ENCODE measurements at places on chromosomes 7 and 10. TPM values are rescaled to one million over a fixed set of nuclear protein-coding genes. Genes with fewer than 3 reads are reported as not detected.

GRCh38 chr10:62373995-62374861 lies at the start of gene ZNF365:
TSS of gene ZNF365 (plus strand) at chr10:62374369. CDS start at chr10:62376194, 1,825 bp downstream.
- no peaks in the 10 kb centered on the region for H3K4me1 ChIP-seq
- H3K36me3 ChIP-seq = no peaks in the 10 kb centered on the region
- H3K27me3 ChIP-seq = peaks cover under 1% of the 10 kb centered on the region
- peak within 1 kb of the TSS; percentile 49 for H3K4me3 ChIP-seq
- peak; percentile 47 for DNase-seq

- no peaks in the 10 kb centered on the region for H3K4me1 ChIP-seq
- H3K36me3 ChIP-seq = no peaks in the 10 kb centered on the region
- H3K27ac ChIP-seq = no peak overlapping the region
- no peak overlapping the region for H3K4me3 ChIP-seq
- H3K27me3 ChIP-seq = no peaks in the 10 kb centered on the region
Observed at GRCh38 chr7:7173956-7174632, 8.2 kb upstream of the C1GALT1 start.

- H3K27ac ChIP-seq = no peak overlapping the region
- H3K4me1 ChIP-seq = no peaks in the 10 kb centered on the region
- DNase-seq = no peak
- no peak overlapping the region for H3K4me3 ChIP-seq
- no peaks in the 10 kb centered on the region for H3K27me3 ChIP-seq
- H3K36me3 ChIP-seq = no peaks in the 10 kb centered on the region
Observed at GRCh38 chr7:108592646-108593201, 23.1 kb downstream of the DNAJB9 start.

DNA sequence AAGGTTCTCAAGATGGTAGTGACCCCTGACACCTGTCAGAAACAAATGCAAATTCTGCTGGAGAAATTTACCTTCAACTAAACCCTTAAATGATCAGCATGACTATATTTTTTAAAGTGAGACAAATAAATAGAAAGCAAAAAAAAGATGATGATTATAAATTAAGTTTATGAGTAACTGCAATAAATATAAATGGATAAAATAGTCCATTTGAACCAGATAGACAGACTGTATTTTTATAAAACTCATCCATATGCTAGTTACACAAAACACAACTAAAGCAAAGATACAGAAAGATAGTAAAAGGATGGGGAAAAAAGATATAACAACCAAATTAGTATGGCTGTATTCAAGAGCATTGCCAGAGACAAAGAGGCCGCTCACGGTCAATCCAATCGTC lies 5.9 kb downstream of the TMEM176A start:
- H3K36me3 ChIP-seq = peaks cover 3% of the 10 kb centered on the region
- no peak for DNase-seq
- H3K27me3 ChIP-seq = peaks cover 11% of the 10 kb centered on the region
- H3K4me3 ChIP-seq = no peak overlapping the region
- no peak overlapping the region for H3K27ac ChIP-seq

DNA sequence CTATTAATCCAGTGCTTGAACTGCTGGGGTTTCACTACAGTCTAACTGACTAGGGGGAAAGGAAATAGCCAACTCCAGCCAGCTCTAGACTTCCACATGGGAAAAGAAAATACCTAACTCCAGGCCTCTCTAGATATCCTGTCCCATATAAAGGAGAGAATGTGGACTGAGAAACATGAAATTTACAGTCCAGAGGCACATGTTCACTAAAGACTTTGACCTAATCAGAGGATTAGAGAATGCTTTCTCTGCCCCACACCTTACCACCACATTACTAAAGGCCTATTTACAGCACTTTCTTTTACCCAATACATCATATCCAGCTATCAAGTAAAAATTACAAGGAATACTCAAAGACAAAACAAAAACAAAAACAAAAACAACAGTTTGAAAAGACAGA lies 164.2 kb downstream of the PCLO start:
- no peak for DNase-seq
- no peak overlapping the region for H3K4me3 ChIP-seq
- H3K4me1 ChIP-seq = no peaks in the 10 kb centered on the region
- no peaks in the 10 kb centered on the region for H3K27me3 ChIP-seq

DNA sequence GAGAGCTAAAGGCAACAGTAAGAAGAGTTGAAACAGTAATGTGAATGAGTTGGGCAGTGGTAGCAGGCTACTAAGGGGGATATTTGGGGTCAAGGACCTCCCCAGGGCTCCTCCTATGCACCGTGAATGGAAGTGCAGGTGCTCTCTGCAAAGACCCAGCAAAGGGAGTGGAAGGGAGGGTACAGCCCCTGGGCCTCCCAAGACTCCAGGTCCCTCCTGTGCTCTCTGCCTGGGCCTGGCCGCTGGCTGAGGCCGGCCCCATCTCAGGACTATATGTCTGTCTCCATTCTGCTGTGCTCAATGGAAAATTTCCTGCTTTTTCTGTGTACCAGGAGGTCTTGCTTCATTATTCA lies 372.1 kb upstream of the MKI67 start:
- no peaks in the 10 kb centered on the region for H3K27me3 ChIP-seq
- H3K4me3 ChIP-seq = no peak overlapping the region
- no peak for DNase-seq

The ERVW-1 gene
- total RNA-seq = not detected

- H3K36me3 ChIP-seq = no peaks in the 10 kb centered on the region
- H3K4me3 ChIP-seq = peak overlapping the region; percentile 35
Observed at GRCh38 chr10:6050801-6051445, 11.2 kb downstream of the IL2RA start.

DNA sequence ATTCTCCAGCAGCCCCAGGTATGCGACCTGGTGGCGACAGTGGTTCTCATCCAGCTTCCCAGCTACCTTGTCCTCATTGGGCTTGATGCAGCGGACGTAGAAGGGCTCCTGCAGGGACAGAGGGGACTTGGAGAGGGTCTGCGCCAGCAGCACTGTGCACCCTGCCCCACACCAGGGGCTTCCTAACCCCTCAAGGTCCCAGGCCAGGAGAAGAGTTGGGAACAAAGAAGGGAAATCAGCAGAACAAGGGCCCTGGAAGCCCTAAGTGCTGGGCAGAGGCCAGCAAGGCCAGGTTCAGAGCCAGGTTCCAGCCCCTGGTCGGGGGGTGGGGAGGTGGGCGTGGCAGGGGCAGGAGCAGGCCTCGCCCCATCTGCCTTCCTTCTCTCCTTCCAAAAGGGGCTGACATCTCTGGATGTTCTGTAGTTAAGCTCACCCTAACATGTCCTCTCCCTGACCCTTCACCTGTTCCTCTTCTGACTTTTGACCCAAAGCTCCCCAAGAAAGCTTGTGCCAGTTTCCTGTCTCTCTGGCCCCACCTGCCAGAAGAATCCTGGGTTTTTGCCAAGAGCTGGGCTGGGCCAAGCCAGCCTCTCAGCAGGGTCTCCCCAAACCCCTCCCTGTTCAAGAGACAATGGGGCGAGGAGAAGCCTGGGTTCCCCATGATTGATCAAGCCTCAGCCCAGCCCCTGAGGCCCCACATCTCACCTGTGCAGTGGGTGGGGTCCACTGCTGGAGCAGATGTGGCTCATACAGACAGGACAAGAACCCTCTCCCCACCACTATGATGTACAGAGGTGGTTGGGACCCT lies 11.9 kb downstream of the MYO1G start:
- no peaks in the 10 kb centered on the region for H3K36me3 ChIP-seq
- H3K4me3 ChIP-seq = no peak overlapping the region

The ZNF485 gene
- 3.1 TPM for total RNA-seq

DNA sequence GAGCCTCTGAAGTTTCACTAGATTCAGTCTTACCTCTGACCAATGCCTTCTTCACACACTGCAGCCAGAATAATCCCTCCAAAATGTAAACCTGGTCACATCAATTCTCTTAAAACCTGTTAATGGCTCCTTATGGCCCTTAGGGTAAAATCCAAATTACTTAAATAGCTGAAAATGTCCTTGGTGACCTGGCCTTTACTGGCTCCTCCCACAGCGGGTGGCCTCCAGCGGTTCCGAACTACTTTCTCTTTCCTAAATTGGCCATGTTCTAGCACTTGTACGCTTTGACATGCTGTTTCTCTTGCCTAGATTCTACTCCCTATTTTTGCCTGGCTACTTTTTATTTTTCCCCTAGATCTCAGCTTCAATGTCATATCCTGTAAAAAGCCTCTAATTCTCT lies 36.1 kb downstream of the AGK start:
- H3K27ac ChIP-seq = no peak overlapping the region
- no peak overlapping the region for H3K4me3 ChIP-seq
- no peak for DNase-seq
- H3K4me1 ChIP-seq = peaks cover 11% of the 10 kb centered on the region
- H3K36me3 ChIP-seq = no peaks in the 10 kb centered on the region

The DNAJC12 gene
- total RNA-seq = 2.3 TPM

The SLC13A1 gene
- total RNA-seq = not detected

The FAM13C gene
- 3.3 TPM for total RNA-seq

Measured in IMR-90 (cell line).